Stimulated activated CD4-positive, alpha-beta T cell treated with anti-CD3 and anti-CD28 coated beads, TNF-alpha, amount 100 ng/mL, for 48 hours (primary cell): ENCODE measurements at places on chromosomes 12 and 14.

- DNase-seq: no peak
Observed at GRCh38 chr12:113932381-113933196, 33.5 kb downstream of the RBM19 start.

DNA sequence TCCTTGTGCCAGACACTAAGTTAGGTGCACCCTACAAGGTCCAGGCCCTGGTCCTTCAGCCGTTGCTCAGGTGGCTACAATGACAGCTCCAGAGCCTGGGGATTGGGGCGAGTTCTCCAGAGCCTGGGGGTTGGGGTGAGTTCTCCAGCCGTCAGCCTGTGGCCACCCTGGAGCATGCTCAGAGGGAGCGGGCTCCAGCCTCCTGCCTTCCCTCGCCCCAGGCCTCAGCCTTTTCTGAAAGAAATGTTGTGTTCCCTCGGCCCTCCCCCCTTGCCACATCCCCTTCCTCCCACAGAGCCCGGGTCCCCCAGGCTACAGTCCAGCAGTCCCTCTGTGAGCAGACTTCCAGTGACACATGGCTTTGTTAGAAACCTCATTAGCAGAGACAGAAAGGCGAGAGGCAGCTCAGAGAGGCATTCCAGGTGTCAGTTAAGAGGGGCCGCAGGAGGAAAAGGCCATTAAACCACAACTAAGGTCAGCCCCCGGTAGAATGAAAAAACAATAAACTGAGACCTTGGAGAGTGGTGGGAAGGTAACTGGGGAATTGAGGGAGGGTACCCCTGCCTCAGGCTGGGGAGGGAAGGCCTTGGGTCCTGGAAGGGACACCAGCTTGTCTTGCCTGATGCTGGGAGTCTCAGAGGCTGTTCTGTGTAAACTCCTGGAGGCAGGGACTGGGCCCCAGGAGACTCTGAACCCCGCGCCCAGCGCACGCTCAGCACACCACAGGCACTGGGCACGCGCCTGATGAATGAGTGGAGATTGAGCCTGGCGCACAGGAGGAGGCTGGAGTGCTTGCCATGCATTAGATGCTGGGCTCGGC is 23.1 kb upstream of the COL2A1 start:
- no peak for DNase-seq

DNA sequence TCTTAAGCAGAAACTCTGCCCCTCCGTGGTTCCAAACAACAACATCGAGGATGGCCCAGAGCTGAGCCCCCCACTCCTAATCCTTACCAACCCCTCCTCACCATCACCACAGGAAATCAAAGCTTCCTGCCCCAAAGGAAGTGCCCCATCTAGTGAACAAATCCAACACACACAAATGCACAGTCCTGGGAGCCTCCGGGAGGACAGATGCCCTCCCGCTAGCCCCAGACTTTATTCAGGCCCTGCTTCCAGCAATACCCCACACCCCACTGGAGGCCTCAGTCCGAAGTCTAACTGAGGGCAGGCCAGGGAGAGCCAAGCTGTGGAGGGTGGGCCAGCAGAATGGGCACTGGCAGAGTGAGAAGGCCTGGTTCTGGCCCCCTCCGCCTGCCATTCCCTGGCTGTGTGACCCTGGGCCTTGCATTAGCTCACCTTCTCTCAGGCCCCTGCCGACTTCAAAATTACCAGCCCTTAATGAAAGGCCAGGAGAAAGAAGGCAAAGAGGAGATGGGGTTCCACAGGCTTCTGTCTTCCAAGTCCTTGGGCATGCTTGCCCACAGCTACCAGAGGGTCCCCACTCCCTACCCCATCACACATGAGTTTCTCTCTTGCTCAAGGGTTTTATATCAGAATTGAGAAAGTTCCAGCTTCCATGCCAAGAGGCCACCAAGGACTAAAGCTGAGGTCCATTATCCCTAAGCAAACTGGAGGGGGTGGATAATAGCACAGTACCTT is 2.3 kb downstream of the HDAC7 start:
- no peak for DNase-seq

GRCh38 chr12:42789808-42790760 is 200.5 kb upstream of the PRICKLE1 start:
- DNase-seq: no peak

DNA sequence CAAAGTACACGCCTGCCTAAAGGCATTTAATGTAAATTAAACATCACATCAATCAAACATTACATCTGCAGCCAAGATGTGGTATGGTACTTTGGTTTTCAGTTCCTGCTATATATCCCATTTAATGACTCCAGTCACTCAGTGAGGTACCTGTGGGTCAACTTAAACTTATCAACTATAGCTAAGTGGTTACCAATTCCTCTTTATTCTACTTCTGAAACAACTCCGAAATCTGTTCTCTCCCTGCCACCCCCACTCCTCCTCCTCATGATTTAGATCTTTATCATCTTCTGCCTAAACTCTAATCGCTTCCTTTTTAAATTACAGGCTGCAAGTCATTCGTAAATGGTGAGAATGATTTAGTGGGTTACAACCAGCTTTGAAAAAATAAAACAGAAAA is 57.9 kb downstream of the BCL2L14 start:
- DNase-seq: no peak

GRCh38 chr14:74826574-74826973 is 49.4 kb downstream of the PROX2 start:
- no peak for DNase-seq

GRCh38 chr12:16020031-16020430 is 108.9 kb downstream of the DERA start:
- no peak for DNase-seq

DNA sequence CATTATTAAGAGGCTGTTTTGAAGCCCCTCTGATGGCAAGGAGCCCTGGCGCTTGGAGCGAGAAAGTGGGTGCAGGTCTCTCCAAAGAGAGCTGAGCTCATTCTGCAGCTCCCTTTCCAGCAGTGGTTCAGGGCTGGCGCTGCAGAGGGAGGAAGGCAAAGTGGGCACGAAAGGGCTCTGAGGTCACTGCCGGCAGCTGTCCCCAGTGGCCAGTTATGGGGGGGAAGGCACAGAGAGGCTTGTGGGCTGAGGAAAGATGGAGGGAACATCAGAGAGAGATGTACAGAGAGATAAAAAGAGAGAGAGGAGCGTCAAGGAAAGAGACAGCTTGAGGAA is 75.2 kb upstream of the TBX5 start:
- no peak for DNase-seq

GRCh38 chr12:59403259-59403932 is 192.4 kb upstream of the SLC16A7 start:
- no peak for DNase-seq

DNA sequence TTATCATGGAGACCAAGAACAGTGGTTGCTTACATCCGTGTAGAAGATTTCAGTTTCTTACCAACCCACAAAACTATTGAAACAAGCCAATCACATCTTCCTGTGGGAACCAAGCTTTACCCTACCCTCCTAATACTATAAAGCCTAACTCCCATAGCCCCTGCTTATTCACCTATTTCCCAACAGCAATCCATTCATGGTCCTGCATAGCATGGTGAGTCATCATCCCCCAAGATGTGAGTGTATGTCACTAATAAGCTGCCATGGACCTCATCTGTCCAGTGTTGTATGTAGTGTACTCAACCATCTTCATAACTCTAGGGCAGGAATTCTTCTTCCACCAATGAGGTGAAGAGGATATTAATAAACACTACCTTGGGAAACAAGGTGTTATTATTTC is 1620.4 kb upstream of the FLRT2 start:
- no peak for DNase-seq

- no peak for DNase-seq
Observed at GRCh38 chr12:12210983-12211382, 55.9 kb downstream of the LRP6 start.

- no peak for DNase-seq
Observed at GRCh38 chr12:69068448-69068847, 135.5 kb upstream of the CPM start.

DNA sequence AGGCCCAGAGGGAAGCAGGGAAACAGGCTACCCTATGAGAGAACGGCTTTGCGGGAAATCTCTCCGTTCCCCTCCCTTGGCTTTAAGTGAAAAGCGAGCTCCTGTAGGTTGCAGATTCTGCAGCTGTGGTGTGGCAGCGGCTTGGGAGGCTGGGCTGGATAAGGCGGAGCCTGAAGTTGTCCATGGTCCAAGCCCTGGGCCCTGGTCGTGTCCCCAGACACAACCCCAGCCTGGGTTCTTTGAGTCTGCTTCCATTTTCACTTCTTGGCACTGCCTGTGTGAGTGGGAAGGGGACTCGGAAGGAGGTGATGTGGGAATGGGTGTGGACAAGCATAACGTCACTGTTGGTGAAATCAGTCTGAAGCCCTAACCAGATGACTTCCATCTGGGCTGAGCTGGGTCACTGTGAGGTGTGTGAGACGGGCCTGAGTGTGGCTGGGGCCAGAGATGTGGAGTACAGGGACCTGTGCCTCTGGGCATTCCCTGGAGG is 43.0 kb upstream of the CTDSP2 start:
- no peak for DNase-seq

DNA sequence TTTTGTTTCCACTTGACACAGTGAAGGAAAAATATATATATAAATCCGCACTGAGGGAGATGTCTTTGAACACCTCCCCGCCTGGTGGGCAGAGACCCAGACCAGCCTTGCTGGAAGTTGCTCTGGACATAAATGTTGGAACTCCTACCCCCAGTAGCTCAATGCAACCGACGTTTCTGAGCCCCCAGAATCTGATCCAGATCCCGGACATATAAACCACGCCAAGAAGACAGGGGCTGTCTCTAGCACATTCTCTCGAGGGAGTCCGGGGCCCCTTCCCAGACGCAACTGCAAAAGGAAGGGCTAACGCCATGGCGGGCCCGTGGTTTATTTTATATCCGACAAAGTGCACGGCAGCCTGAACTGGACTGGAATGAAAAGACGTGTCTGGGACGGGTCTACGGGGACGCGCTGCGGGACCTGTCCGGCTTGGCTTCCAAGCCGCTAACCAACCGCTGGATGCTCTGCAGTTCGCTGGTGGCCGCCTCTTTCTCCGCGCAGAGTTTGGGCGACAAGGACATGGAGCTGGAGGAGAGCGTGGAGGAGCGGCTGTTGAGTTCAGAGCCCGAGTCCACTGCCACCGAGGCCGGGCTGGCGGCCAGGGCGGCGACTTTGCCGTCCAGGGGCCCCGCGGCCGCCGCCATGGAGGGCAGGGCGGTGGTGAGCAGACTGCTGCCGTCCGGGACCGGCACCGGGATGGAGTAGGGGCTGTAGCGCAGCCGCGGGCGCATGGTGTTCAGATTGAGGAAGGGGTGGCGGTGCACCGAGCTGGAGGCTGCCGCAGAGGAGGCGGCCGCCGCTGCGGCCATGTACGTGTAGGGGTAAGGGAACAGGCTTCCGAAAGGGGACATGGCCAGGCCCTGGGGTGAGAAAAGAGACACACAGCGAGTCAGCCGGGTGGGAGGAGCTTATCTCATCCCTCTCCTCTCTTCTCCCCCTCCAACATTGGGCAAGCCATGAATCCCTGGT is 12.2 kb downstream of the TBX3 start:
- no peak for DNase-seq

GRCh38 chr12:31712877-31713276 is 15.9 kb downstream of the AMN1 start:
- DNase-seq: no peak

GRCh38 chr12:639566-639965 is 23.7 kb downstream of the NINJ2 start:
- DNase-seq: no peak

DNA sequence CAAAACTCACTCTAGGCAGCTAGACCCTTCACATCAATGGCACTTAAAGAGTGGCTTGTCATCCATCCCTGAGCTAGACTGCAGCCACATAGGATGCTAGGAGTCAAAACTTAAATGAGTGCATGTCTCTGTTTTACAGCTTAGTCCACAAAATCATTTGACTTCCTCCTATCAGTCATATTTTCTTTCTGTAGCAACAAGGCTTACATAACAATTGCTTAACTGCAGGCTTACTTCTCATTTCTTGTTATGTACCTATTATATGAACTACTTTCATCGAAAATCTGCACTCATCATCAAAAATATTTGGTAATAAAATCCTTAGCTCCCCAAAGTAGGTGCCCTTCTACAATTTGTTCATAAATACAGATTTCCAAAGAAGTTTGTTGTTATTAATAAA is 30.1 kb downstream of the CLEC1A start:
- no peak for DNase-seq

DNA sequence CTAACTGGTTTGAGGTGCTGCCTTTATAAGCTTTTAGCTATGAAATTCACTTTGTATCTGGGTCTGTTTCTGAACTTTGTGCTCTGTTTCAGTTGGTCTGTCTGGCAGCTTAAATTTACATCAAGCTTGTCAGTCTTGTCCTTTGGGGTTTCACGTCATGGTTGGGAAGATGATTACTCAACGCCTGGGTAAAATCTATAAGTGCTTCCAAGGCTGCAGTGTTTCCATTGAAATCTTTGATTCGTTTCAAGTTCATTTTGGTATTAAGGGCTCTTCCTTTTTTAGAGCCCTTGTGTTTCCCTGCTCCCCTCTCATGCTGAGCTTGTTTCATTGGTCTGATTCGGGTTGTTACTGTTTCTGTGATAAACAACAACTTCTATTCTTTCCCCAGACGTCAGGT is 58.2 kb downstream of the FBXW8 start:
- no peak for DNase-seq

DNA sequence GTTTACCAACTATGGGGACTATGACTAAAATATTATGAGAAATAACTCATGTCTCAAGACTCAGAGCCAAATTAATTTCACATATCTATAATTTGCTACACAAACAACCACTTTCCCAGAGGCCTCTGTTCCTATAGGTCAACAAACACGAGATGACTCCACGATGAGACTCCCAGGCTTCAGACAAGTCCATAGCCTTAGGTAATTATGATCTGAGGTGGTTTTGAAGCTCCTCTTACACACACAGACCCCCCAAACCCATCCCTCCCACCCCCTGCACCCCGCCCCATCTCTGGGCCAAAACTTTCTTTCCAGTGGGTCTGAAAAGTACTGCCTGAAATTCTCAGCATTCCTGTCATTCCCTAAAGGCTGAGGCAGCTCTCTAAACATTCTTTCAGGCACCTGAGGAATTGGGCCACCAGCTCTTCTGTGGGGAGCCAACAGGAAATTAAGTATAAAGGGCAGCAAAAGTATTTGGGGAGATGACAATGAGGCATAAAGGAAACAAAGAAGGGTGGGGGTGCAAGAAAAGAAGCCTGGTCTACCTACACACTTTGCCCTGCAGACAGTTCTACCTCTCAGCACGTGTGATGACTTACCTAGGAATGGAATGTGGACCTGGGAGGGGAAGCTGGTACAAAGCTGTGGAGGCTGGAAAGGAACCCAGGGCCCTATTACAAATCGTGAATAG is 143.6 kb downstream of the PAWR start:
- DNase-seq: no peak

DNA sequence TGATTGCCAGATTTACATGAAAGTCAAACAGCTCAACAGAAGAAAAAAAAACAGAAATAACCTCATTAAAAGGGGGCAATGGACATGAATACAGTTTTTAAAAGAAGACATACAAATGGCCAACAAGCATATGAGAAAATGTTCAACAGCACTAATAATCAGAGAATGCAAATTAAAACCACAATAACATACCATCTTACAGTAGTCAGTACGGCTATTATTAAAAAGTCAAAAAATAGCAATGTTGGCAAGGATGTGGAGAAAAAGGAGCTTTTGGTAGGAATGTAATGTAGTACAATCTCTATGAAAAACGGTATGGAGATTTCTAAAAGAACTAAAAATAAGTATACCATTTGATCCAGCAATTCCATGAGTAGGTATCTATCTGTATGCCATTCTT is 272.1 kb downstream of the CEP128 start:
- no peak for DNase-seq

- DNase-seq: no peak
Observed at GRCh38 chr12:64821116-64821630, 3.3 kb upstream of the TBC1D30 start.

- no peak for DNase-seq
Observed at GRCh38 chr12:66726556-66726955, 47.7 kb upstream of the GRIP1 start.
